ENCODE measurements at places on chromosomes 11 and 22. TPM values are rescaled to one million over a fixed set of nuclear protein-coding genes. Genes with fewer than 3 reads are reported as not detected.

DNA sequence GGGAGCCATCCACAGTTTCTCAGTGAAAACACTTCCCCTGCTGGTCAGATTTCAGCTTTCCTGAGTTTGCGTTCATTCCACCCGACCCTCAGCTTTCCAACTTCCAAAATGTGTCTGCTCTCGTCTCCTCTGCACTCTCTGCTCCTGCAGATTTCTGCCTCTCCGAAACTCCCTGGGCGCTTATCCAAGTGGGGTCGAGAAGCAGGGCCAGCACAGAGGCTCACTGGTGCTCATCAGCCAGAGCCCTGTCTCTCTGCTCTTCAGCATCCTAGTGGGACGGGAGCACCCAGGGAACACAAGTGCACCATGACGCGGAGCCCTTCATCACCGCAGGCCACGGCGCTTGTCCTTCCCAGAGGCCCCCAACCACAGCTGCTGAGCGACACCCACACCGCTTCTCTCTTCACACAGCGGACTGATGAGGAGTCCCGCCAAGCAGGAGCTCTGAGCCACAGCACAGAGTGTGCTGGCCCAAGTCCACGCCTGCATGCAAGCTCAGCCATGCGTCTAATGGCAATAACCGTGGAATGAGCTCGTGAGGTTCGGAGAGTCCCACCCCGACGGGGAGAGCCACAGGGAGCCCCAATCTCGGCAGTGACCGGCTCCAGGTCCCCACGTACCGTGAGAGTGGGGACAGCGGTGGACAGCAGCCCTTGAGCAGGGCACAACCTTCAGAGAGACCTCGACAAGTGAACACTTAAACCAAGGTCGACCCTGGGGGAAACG lies 27.9 kb upstream of the MOB2 start:
- DNase-seq, result no peak

DNA sequence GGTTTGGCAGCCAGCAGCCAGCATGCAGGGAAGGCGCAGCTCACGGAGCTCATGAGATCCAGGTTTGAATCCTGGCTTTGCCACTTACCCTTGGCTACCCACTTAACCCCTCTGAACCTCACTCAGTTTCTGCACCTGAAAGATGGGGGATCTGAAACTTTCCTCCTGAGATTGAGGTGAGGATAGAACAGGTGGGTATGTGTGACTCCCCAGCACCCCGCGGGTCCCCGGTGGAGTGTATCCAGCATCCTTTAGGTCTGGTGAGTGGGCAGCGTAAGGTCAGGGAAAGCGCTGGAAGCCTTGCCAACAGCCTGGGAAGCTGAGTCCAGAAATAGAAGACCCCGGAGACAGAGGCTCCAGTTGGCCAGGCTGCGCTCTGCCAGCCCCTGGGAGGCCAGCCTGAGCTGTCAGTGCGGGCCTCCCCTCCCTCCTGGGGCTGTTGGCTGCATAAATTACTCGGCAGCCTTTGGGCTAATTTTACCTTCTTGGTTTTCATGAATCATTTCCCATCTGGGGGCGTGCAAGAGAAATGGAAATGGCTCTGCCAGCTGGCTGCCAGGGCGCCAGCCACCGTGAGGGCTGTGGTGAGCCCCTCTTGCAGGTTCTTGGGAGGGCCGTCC lies 17.6 kb downstream of the PRDM11 start:
- no peak for DNase-seq

CNTF gene
- total RNA-seq, result 0.96 TPM

- DNase-seq, result no peak
Observed at GRCh38 chr11:122578171-122578825, 77.2 kb upstream of the UBASH3B start.

- no peak for DNase-seq
Observed at GRCh38 chr11:78253797-78254196, 65.1 kb downstream of the USP35 start.

DNA sequence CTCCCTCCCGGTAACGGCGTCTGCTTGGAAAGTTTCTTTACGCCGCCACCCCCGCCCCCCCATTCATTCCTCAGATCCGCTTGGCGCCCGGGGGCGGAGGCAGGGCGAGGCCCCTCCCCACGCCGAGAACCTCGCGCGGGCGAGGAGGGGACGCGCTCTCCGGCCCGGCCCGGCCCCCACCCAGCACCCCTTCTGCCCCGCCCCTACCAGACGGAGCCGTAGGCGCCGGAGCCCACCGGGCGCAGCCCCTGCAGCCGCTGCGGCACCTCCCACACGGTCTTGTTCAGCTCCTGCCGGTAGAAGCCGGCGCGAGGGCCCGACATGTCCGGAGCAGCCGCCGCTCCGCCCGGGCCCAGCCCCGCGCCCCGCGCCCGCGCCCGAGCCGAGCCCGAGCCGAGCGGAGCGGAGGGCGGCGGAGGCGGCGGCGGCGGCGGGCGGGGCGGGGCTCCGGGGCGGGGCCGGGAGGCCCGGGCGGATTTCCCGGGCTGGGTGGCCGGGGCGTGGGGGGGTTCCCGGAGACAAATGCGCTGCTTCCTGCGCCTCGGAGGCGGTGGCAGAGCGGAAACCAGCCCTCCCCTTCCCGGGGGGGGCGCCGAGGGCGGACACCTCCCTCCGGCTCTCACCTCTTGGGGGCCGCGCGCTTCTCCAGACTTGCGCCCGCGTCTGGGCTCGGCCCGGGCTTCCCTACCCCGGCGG lies at the start of gene MAPK11:
TSS of gene MAPK11 (minus strand) at position 411 of the 696 bp plus-strand sequence. CDS start at position 323, 88 bp downstream.
- DNase-seq, result no peak

RNASEH2C gene
- total RNA-seq, result 50.1 TPM

OR8K5 gene
- total RNA-seq, result not detected

OR5A1 gene
- not detected for total RNA-seq

DNA sequence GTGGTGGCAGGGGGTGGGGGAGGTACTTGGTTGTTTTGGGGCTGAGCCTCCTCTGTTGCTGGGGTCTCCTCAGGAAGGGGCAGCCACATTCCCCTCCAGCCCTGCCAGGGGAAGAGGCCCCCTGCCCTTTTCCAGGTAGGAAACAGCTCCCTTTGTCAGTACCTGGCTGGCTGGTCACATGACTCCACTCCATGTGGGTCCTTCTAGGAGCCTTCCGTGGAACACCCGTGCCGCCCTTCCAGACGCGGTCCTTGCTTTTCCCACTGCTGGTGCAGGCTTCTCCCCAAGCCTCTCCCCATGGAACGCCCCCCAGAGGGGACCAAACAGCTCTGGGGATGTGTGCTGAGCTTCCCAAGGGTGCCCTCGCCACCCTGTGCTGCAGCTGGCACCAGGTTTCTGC lies 19.9 kb downstream of the IFT27 start:
- no peak for DNase-seq
